ENCODE measurements at places on chromosomes 7 and 10. TPM values are rescaled to one million over a fixed set of nuclear protein-coding genes. Genes with fewer than 3 reads are reported as not detected.

- no peak for DNase-seq
Observed at GRCh38 chr10:102627291-102627735, 17.0 kb upstream of the TRIM8 start.

DNA sequence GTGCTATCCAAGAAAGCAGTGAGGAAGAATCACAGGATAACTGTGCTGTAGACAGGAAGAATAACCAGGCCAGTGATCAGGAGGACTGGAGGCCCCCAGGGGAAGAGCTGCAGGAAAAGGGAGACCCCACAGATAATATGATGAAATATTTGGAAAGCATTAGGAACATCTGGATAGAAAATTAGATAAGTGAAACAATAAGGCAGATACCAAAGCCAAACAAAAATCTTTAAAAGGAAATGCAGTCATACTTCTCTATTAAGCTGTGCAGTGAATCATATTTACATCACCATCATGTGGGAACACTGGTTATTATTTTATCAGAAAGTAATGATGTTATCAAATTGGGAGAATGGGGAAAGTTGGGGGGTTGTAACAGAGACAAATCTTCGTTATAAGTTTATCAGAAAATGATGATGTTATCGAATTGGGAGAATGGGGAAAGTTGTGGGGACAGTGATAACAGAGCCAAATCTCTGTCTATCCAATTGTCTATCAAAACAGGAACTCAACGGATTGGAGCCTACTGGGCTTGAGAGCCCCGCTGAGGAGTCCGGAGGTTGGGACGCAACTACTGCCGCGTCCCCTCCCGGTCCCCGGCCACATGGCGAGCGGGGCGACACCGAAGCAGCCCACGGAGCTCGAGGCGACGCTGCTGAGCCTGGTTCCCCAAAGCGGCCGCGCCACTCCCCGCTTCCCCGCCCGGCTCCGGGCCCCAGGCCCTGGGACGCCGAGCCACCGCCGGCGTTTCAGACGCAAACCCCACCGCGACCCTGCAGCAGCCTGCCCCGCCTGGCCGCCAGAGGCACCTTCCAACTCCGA is 14.0 kb upstream of the RALA start:
- DNase-seq: no peak

DNA sequence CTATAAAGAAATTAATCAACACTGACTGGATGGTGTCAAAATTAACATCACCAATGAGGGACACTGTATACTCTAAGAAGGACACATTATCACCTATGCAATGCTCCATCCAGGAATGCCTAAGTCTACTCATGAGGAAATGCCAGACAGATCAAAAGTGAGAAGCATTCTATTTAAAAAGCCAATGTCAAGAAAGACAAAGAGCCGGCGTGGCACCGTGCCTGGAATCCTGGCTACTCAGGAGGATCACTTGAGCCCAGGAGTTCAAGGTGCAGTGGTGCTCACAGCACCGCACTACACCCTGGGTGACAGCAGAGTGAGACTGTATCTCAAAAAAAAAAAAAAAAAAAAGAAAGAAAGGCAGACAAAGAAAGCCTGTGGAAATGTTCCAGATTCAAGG is 45.5 kb upstream of the ANAPC16 start:
- DNase-seq: no peak

DNA sequence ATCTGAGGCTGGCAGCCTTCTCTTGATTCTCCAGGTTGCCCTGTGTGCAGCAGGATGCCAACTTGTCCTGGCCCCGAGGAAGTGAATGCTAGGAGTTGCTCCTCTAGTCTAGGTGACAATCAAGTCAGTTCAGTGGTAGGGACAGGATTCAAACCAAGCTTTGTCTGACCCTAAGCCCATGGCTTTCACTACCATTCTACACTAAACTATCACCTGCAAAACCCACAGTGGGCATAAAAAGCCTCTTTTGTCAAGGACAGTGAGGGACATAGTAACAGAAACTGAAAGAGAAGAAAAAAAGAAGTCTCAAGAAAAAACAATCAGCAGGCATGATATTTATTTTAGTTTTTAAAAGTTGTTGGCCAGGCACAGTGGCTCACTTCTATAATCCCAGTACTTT is 33.5 kb downstream of the KCNMA1 start:
- no peak for DNase-seq

DNA sequence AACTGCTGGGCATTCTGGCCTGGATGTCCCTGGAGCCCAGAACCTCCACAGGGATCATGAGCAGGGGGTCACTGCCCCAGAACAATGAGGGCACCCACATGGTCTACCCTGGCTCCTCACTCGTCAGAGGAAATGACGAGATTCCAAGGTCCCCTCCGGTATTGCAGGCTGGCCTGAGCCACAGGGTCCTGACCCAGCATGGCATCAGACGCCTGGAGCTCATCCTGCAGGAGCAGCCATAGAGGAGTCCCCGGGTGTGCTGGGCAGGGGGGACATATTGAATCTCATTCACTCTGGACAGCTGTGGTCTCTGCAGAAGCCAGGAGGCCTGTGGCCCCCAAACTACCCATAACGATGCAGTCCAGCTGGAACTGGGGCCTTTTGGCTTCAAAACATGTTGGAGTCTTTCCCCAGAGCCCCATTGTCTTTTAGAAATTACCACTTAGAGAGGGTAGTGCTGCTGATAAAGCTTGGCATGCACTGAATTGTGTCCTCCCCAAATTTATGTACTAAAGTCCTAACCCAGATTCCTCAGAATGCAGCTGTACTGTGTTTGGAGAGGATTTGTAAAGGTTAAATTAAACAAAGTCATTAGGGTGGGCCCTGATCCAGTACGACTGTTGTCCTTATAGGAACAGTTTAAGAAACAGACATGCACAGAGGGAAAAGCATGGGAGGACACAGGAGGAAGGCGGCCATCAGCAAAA is 27.7 kb downstream of the ANXA8 start:
- DNase-seq: no peak

- no peak for DNase-seq
Observed at GRCh38 chr7:53719122-53719521, 683.7 kb downstream of the POM121L12 start.

DNA sequence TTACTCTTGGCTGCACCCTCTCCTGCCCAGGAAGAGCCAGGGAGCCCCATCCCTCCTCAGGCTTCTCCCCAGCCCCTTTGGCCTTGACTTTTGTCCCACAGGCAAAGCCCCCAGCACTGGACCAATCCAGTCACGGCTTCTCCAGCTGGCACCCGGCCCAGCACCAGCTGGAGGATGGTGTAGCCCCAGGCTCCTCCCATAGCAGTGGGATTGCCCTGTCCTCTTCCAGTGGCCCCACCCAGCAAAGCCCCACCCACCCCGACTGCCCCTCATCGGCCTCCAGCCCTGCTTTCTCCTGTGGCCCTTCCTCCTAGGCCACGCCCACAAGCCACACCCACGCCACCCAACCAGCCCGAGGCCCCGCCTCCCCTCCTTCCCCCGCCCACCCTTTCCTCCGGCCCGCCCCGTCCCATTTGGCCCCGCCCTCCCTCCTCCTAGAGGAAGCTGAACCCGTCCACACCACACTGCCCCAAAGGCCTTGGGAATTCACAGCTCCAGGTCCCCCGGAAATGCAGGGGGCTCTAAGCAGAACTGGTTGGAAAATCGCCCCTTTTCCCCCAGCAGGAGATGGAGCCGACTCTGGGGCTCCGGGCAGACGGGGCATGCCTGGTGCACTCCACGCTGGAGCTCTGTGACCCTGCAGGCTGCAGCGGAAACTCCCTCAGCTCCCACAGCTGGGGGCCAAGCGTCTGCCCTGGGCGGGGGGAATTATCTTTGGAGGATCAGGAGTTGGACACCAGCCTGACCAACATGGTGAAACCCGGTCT is 25.2 kb downstream of the GET4 start:
- no peak for DNase-seq

DNA sequence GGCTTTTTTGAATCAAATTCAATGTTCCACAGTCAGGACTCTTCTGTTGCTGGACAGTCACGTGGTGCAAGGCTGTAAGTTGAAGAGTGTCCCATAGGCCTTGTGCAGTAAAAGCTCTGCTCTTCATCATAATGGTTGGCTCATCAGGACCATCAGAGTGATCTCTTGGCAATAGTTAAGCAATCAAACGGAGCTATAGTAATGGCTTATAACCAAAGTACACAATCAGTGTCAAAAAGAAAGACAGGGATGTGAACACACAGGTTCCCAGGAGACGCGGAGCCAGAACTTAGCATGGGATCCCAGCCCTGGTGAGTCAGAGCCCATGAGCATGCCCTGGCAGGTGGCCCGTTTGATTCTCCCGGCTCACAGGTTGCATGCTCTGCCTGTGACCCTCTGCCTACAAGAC is 10.8 kb upstream of the GPNMB start:
- no peak for DNase-seq

DNA sequence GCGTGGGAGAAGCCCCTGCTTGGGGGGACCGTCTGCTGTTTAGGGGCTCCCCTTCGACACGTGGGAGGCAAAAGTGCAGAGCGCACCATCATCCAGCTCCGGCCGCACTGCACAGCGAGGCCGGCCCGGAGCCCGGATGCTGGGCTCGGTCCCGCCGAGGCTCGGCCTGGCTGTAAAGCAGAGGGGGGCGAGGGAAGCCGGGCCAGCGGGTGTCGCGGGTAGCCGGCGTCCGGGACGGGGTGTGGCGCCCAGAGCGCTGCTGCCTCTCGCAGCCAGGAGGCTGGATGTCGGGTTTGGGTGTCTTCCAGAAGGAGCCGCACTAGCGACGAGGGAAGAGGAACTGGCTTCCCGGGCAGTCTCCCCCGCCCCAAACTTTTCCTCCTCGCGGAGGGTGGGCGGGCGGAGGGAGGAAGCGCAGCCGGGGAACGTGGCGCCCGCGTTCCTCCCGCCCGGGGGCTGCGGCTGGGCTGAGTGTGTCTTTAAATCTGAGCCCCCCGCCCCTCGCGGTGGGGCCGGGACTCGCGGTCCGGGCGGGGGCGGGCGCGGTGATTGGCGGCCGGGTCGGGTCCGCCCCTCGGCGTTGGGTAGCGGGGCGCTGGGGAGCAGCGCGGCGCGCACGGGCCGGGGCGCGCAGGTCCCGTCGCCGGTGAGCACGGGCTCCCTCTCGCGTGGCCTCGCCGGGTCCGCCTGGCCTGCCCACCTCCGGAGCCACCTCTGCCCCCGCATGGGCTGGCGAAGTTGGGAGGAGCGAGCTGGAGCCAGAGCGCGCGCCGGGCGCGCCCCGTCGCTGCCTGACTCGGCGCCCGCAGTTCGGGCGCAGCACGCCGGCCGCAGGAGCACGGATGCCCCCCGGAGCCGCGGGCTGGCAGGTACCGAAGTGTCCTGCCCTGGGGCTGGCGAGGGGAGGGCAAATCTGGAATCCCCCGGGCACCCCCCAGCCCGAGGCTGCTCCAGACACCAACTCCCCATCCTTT is at the start of gene PALD1:
Gene PALD1 (plus strand): TSS at position 577 of the 974 bp plus-strand sequence. CDS start 47,185 bp downstream, outside the sequence.
- no peak for DNase-seq

DNA sequence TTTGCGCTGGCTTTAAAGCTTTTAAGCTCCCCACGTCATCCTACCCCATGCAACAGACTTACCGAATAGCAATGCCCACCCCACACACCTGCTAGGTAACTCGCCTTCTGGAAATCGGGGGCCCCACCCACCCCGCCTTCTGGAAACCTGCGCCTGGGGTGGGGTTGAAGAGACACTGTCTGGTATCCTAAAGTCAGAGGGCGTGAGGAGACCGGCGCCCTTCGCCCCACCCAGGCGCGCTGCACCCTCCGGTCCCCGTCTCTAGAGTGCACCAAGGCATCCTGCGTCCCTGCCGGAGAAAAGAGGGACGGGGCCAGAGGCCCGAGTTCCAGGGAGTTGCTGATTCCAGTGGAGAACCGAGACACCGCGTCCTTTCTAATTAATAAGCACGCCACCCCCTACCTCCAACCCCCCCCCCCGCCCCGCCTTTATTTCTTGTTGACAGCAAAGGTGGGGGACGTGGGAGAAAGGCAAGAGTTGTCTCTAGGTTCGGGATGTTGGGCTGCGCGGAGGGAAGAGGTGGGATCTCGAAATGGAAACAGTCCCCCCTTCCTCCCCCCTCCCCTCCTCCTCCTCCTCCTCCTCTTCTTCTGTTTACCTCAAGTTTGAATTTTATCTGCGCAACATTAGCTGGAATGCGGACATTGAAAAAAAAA is 220.9 kb upstream of the MKLN1 start:
- no peak for DNase-seq

DNA sequence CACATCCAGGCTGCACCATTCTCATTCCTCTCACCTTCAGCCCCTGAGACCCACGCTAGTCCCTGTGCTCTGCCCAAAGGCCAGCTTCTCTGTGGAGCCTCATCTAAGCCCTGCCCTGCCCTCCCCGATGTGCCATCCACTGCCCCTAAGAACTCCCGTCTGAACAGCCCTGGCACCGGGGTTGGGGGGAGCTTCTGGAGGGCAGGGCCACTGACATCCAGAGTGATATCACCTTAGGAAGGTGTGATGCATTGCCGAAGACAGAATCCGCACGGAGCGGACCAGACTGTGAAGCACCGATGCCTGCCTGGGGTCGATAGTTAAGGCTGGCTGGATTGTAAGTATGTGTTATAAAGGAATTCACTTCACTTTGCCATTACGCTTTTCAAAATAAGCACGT is 511.0 kb downstream of the PTPRN2 start:
- DNase-seq: no peak

- no peak for DNase-seq
Observed at GRCh38 chr10:95759233-95759826, 3.4 kb downstream of the ENTPD1 start.

GRCh38 chr7:101186194-101186593 is 6.1 kb upstream of the NAT16 start:
- DNase-seq: no peak

DNA sequence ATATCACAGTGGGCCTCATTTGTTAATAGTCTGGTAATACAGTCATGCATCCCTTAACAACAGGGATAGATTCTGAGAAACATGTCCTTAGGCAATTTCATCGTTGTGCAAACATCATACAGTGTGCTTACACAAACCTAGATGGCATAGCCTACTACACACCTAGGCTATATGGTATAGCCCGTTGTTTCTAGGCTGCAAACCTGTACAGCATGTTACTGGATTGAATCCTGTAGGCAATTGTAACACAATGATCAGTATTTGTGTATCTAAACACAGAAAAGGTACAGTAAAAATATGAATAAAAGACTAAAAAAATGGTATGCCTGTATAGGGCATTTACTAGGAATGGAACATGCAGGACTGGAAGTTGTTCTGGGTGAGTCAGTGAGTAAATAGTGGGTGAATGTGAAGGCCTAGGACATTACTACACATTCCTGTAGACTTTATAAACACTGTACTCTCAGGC is 12.0 kb upstream of the RHOBTB1 start:
- no peak for DNase-seq

The UCN3 gene
- not detected for total RNA-seq

The CAV2 gene
- 189 TPM for total RNA-seq

The TFEC gene
- total RNA-seq: 13.6 TPM

The NPFFR1 gene
- total RNA-seq: not detected

The MINDY4 gene
- 5.4 TPM for total RNA-seq

The INHBA gene
- total RNA-seq: 20.2 TPM
